DMS53 (cell line): ENCODE measurements at places on chromosomes 12 and 14.

DNA sequence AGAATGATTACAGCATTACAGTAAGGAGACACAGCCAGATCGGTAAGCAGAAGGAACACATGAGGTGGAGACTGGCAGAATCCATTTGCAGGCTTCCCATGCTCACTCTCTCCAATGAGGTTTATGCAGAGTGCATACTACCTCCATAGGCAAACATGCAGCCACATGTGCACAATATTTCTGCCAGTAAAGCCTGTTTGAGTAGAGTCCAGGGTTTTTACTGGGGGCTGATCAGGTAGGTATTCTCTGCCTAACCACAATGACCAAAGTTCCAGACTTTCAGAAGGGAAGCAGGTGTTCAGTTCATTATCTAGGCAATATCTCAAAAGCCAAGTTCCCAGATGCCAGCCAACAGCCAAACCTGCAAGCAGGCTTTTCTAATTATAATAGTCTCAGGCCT, 31.1 kb downstream of the INTS13 start:
- DNase-seq = no peak

- DNase-seq = no peak
Measured at GRCh38 chr14:68318828-68319227, 474.0 kb downstream of the ZFP36L1 start.

DNA sequence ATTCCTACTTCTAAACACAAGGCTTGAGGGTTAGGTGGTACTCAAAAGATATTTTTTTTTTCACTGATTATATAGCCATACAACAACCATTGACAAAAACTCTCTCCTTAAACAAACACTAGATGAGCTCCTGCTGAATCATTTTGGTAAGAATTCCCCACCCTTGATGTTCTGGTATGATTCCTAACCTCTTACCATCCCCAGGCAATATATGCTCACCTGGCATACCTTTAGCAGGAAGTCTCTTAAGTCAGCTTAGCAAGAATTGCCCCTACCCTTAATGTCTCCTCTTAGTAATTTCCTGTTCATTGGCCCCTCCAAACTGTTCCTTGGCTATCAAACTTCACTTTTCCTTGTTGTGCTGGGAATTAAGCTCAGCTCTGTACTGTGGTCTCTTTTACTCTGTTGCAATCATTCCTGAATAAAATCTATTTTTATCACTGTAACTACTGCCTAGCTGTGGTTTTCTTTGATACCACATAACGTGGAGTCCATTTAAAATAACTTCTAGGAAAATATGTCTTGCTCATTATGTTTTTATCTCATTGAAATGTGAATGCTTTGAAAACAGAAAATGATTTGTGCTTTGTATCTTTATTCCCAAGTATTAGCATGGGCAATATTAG, 712.6 kb downstream of the SLC16A7 start:
- peak; percentile 10 for DNase-seq

GRCh38 chr14:99931308-99931707, 133.9 kb upstream of the EVL start:
- no peak for DNase-seq

- no peak for DNase-seq
Measured at GRCh38 chr12:12379831-12380730, 23.2 kb downstream of the BORCS5 start.

GRCh38 chr12:93832131-93832530, 155.0 kb downstream of the CRADD start:
- DNase-seq = no peak

DNA sequence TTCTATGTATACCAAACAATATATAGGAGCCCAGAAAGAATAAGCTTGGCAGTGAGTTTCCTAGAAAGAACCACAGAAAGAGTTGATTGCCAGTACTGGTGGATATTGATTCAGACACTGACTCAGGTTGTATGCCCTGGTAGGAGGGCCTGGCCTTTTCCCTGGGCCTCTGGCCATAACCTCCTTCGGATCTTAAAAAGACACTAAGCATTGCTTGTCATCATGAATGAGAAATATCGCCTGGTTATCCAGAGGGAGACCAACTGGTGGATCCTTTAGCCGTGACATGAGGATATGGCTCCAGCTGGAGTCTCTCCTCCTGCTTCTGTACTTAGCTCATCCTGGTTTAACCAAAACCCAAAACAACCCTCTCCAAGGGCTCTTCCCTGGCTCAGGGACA, 231.5 kb downstream of the MSRB3 start:
- DNase-seq = no peak

GRCh38 chr12:24979329-24979728, 30.4 kb upstream of the BCAT1 start:
- DNase-seq = no peak

DNA sequence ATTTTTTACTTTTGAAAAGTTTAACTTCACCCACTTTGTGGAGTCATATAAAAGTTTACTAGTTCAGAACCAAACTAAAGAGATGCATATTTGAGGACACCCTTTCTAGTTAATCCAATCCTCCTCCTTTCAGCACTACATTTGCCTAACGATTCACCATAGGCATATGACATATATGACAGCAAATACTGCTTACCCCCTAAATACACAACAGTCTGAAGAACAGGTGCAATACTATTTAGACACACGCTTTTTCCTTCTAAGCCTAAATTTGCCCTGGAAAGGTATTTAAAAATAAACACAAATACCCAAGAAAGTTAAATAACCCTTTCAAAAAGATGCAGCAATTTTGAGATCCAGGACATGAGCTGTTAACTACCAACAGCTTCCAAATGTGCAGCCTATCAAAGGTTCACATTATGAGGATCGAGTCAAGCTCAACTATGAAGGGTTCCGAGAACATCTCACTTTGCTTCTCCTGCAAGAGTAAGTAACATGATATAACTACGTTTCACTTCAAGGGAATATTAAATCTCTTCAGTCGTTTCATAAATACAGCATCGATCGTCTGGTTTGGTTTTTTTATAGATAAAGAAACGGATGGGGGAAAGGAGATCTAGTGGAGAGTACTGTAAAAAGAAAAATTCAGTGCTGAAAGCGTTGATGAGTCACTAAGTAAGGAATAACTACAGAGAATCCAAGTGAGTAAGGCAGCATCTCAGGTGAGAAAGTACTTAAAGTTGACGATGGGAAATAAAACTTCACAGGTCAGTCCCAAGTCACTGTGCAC, 677 bp upstream of the AP4S1 start:
- peak; percentile 21 for DNase-seq

DNA sequence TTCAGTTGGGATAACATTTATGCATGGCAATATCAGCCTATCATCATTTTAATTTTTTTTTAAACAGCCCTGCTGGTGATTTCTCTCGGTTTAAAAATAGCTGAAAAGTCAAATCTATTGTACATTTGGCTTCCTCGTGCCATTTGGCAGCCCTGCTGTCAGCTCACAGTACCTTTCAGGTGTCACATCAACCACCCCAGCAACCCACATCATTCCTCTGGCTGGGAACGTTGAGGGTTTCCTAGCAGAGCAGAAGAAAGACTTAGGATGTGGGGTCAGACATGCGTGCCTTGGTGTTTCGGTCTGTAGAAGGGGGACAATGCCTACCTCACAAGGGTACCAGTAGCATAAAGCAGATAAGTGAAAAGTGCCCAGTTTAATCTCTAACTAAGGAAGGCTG, 15.8 kb downstream of the PEBP1 start:
- no peak for DNase-seq

GRCh38 chr12:46523863-46524770, 151.5 kb upstream of the SLC38A2 start:
- DNase-seq = peak; percentile 51

DNA sequence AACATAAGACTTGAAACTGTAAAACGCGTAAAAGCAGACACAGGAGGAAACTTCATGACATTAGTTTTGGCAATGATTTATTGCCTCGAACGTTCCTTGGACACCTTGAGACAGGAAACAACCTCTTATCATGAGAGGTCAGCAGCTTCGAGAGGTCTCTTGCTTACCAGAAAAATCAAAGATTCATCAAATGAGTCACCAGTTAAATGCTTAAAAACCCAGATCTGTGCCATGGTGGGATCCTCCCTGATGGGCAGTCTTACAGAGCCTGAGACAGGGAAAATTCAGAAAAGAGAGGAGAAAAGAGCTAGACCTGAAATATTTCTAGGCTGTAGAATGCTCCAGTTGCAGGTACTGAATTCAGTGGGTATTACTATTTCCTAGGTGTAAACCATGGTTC, 1093.9 kb downstream of the AACS start:
- no peak for DNase-seq

GRCh38 chr12:47442310-47442709, 263.5 kb downstream of the RPAP3 start:
- no peak for DNase-seq

DNA sequence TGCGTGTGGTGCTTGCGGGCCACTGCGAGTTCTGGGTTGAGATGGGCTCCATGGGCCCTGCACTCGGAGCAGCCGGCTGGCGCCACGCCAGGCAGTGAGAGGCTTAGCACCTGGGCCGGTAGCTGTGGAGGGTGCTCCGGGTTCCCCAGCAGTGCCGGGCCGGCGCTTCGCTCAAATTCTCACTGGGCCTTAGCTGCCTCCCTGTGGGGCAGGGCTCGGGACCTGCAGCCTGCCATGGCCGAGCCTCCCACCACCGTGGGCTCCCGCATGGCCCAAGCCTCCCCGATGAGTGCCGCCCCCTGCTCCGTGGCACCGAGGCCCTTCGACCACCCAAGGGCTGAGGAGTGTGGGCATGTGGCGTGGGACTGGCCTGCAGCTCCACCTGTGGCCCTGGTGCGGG, 375.7 kb downstream of the NELL2 start:
- no peak for DNase-seq

DNA sequence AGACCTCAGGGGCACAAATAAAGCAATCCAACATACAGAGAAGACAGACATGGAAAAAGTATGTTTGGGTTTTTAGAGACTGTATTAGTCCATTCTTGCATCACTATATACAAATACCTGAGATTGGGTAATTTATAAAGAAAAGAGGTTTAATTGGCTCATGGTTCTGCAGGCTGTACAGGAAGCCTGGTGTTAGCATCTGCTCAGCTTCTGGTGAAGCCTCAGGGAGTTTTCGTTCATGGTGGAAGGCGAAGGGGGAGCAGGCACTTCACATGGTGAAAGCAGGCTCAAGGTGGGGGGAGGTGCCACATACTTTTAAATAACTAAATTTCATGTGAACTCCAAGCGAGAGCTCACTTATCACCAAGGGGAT, 3.7 kb upstream of the PPP2R5C start:
- DNase-seq = no peak

- no peak for DNase-seq
Measured at GRCh38 chr12:128916425-128916824, 63.1 kb downstream of the GLT1D1 start.

- no peak for DNase-seq
Measured at GRCh38 chr14:52395728-52396127, 81.6 kb downstream of the PTGER2 start.

GRCh38 chr14:76867516-76868453, 41.6 kb downstream of the LRRC74A start:
- no peak for DNase-seq

- no peak for DNase-seq
Measured at GRCh38 chr12:99093166-99093565, 448.1 kb downstream of the APAF1 start.

- no peak for DNase-seq
Measured at GRCh38 chr12:9732921-9733461, at the start of gene CLECL1. CLECL1 (minus strand) TSS chr12:9733097.

DNA sequence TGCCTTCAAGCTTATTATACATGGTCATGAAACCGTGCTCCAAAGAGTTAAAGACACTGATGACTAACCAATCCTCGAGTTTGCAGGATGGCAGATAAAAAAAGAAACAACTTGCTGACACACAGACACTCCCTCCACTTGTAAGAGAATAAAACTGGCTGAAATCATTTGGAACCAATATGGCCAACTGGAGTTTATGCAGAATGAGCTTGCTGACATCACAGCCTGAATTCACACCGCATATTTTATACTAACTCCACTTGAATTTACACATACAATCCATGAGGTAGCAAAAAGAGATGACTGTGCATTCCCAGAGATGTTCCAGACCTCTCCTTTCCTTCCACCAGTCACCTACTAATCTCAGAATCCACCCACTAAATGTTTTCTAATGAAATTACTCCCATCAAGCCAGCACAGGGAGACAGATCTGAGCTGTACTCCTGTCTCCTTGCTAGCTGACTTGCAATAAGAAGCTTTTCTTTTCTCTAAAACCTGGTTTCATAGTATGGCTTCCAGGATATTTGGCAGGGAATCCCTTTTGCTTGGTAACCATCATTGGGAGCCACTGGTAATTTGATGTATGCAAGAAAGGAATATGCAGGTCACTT, 15.8 kb upstream of the PTPRR start:
- DNase-seq = peak; percentile 10

- DNase-seq = peak; percentile 78
Measured at GRCh38 chr12:122793685-122794106, 19.3 kb downstream of the CCDC62 start.
